Left renal pelvis (tissue), 4 donors: ENCODE measurements at places on chromosomes 11 and 22.

DNA sequence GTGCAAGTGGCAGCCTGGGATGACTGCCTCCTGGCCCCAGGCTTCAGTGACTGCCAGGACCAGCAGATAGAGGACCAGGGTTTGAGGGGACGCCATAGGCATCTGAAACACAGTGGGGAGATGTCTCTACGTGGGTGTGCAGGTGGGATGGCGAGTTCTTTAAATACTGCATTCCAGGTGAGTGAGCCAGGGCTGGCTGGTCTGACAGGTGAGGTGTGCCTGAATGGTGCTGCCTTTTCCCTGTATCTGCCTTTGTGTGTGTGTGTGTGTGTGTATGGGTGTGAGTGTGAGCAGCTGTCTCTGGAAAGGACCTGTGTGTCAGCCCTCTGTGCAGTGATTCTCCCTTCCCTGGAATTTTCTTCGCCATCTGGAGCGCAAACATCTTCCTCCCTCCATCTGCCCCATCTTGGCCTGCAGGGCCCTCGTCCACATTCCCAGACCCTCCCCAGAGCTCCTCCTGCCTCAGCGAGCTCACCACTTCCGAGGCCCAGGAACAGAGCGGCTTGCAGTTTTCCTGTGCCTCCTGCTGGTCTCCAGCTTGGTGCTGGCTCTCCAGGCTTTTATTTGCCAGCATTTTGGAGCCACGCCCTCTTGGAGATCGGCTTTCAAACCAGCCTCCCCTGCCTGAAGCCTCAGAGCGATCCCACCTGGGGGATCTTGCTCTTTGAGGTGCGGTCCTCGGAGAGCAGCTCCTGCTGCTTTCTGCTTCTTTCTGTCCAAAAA is at the start of gene GPHA2:
TSS of gene GPHA2 (minus strand) at position 535 of the 723 bp plus-strand sequence. CDS start at position 102, 433 bp downstream.
- DNase-seq: no peak

DNA sequence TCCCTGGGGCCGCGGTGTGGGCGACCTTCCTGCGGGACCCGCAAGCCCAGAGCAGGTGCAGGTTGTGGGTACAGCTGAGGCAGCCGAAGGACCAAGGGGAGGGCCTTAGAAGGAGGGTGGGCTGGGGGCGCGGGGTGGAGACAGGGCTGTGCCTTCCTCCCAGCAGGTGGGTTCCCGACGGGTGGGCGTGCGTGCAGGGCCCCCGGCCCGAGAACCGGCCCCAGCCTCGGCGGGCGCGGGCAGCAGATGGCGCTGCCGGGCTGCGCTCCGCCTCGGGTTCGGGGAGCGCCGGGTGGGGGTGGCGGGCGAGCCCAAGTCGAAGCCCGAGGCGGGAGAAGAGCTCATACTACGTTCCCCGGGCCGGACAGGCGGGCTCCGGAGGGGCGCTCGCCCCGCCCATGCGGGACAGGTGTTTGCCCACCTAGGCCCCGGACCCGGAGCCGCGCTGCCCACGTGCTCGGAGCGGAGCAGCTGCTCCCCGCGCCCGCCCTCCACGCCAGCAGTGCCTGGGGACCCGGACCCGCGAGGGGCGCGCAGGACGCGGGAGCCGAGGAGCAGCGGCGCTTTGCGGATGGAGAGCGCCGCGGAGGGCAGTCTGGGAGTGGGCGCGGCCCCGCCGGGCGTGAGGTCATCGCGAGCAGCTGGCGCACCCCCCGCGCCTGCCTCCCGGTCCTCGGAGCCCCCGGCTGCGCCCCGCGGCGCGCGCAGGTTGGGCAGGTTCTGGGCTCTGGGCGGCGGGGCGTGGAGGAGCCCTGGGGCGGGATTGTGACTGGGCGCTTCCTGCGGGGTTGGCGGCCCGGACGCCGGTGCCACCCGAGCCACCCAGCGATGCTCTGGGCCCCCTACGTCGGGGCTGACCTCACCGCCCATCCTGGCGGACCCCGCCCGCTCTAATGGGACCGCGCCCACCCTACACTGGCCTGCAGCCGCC is 25.3 kb downstream of the DUSP8 start:
- DNase-seq: no peak

- no peak for DNase-seq
Measured at GRCh38 chr11:132060567-132060966, 690.2 kb downstream of the NTM start.

DNA sequence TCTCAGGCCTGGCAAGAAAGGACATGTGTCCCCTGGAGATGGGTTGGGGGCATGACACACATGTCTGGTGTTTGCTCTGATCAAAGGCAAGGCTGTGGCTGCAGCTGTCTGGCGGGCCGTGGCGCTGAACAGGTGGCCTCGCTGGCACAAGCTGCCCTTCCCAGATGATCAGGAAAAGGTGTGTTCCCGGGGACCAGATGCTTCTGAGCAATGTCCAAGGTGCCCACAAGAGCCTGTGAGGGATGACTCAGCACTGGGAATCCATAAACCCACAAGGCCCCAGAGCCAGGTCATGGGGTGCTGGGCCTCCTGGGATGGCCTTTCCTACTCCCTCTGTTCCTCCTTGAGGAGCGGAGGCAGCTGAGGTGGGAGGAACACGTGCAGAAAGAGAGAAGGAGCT is 9.7 kb upstream of the LRP5 start:
- no peak for DNase-seq

DNA sequence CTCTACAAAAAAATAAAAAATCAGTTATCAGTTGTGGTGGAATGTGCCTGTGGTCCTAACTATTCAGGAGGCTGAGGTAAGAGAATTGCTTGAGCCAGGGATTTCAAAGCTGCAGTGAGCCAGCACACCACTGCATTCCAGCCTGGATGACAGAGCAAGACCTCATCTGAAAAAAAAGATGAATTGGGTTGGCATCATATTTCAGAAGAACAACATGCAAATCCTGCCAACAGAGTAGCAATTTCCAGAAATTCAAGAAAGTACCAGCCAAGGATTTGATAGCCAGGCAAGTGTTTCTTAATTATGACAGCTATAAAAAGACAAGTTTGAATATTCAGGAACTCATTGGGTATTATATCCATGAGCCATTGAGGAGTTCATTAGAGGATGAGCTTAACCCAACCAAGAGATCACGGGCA is 75.2 kb downstream of the USP47 start:
- no peak for DNase-seq

DNA sequence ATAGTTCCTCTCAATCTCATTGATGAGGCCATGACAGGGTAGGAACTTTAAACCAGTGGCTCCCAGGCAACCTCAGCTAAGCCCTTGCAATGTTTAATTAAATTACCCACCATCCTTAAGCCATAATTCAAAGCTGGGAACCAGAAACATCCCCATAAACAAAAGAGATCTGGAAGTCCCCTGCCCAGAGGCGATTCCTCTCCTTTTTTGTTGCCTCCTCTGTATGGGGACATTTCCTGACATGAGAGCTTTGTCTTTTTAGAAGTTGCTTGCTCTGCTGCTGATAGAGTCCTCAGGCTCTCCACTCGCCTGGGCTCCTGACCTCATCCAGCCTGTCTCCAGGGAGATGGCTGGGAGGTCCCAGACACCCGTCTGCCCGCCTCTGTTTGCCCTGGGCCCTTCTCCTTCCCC is 3.2 kb downstream of the DTX4 start:
- no peak for DNase-seq

DNA sequence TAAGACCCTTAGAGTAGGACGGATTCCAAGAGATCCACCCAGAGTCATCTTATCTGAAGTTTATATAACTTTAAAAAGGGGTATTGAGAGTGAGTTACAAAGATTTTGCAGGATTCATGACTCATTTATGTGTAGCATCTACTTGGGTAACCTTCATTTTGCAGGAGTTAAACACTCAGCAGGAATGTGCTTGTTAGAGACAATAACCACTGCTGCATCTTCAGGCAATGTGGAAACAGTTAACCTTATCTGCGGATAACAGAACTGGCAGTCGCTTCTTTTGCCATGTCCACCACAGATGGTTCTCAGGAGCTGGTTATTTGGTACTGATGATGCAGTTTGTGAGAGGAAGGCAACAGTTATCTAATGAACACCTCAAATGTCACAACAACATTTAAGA is 417.9 kb upstream of the DDI1 start:
- no peak for DNase-seq

DNA sequence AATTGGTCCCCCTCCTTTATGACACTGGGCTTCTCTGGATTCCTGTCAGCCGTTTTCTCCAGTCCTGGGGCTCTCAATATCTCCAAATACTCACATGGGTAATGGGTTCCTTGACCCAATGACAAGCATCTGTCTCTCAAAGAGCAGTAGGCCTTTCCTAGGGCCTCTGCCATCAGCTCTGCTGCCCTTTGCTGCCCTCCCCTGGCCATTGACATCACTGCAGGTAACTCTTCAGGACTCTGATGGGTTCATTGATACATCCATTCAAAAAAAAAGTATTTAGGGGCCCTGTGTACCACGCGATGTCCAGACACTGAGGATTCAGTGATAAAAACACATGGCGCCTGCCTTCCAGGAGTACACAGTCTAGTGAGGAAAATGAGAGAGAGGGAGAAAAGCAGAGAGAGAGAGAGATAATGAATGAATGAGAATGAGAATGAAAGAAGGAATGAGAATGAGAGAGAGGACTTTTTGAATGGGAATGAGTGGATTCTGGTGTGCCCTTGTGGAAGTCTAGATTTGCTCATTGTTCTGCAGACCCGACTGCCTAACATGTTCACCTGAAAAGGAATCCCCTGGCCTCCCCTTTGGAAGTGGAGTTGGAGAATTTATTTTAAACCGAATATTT is 42.6 kb upstream of the OLFML1 start:
- no peak for DNase-seq

DNA sequence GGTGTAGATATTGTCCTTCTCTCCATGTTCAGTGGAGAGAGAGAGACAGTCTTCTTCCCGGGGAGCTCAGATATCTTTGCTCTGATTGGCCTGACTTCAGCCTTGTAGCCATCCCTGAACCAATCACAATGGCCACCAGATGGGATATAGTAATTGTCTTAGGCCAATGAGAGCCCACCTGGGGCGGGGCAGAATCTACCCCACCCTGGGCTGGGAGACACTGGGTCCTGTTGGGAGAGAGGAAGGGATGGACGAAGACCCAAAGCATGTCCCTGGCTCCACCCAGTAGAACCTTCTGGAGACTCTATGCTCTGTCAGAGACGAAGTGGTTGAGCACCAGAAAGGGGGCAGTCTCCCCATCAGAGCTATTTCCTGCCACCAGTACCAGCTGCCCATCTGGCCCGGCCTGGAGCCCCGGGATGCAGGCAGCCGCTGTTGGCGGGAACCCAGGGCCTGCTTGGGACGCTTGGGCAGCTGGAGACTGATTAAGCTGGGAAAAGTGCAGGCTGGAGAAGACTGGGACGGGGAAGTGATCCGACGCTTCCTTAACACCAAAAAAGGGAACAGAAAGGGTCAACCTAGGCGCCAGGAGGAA is 31.6 kb upstream of the CBX7 start:
- no peak for DNase-seq

DNA sequence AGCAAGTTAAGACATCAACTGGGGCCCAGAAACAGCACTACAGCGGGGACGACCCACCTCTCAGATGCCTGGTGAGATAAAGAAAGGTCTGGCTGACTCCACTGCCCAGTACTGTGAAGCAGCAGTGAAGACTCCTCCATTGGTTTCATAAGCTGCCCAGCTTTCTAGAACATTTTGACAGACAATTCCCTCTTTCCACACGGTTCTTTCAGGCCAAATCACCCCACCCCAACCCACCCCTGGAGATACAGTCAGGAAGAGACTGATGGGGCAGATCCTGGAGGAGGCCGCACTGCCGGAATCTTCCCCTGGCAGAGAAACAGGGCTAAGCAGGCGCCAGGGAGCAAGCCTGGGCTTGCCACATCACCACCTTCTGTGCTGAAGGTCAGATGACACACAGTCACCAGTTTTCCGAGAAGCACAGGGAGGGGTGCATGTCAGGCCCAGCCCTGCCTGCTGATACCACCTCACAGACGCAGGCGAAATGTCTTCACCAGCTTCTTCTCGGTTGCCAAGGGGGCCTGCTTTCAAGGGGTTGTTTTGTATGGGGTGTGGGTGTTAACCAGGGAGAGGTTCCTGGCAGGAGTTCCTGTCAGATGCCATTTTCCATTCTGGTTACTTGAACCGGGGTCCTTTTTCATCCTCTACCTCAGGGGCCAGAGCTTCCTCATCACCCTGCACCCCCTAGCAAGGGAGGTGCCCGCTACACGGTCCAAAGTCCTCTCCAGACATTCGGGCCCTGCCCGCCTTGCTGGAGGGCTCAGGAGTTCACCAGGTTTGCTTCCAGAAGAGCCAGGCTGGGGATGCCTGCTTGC is 1.4 kb upstream of the NEAT1 start:
- DNase-seq: no peak

DNA sequence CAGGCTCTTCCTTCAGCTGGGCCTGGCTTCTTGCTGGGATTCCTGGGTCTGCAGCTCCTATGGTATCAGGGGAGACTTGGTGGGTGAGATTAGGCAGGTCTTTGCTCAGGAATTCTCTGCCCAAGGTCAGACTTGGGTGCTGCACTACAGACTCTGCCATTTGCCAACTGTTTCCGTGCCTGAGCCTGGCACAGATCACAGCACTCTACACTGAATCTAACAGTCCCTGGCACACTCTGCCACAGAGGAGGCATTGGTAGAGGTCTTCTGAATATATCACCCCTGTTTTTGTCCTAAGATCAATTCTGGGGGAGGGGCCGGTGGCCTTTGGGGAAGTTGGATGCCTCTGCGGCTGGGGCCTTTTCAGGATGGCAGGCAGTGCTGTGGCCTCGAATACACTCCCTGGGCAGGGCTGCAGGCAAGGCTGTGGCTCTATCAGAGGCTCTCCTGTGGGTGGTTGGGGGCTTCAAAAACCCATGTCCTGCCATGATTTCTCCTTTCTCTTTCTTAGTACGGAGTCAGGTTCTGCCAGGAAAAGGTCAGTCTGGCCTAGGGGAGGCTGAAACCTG is 115.0 kb upstream of the NARS2 start:
- no peak for DNase-seq

DNA sequence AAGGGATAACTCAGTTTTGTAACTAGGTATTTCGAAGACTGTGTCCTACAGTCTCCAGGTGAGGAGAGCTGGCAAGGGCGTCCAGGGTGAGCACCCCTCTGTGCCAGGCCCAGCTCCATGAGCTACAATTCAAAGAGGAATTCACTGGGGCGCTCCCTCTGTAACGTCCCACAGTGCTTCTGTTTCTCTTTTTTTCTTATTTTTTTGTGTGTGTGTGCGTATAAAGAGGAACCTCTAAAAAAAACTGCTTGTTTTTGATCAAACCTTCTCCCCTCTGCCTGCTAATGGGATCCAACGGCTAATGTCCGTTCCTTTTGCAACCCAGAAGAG is 17.1 kb downstream of the ASCC2 start:
- no peak for DNase-seq

DNA sequence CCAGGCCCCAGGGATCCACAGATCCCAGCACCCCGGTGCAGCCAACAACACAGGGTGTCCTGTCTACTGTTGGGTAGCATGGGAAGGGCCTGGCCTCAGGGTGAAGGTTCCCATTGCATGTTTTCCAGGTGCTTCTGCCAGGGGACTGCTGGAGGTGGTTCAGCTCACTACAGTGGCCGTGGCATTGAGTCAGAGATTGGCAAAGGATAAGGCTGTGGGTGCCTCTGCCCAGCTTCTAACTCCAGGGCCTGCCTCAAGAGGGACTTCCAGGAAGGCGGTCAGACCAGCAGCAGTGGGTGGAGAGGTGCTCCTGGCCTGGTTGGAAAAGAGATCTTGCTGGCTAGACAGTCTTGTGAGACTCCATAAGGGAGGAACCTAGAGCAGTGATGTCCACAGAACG is 20.9 kb downstream of the CSNK1E start:
- DNase-seq: no peak
